Neural progenitor cell (in vitro differentiated cells): ENCODE measurements at places on chromosomes 12 and 14. TPM values are rescaled to one million over a fixed set of nuclear protein-coding genes. Genes with fewer than 3 reads are reported as not detected.

The ASB8 gene
- 4.2 and 5.9 TPM in 2 replicates for total RNA-seq

The KLRG1 gene
- 4.7 and 26.9 TPM in 2 replicates for total RNA-seq

The AVPR1A gene
- 0.04 and 0.09 TPM in 2 replicates for total RNA-seq

DNA sequence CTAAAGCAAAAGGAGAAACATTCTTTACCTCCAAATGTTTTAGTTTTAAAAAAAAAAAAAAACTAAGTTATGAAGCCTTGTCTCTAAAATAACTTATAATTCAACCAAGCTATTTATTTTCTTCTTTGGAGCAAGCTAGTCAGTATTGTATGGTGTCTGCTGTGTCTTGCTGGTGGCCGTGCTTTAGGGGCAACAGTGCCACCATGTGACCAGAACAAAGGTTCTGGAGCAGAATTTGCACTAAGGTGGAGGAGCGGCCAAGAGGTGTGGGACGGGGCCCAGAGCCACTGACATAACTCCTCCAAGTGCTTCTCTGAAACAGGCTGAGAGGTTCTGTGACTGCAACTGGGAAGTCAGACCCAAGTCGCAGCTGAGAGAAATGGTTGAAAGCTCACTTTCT is 4.5 kb downstream of the FICD start:
- no peak overlapping the region for H3K4me3 ChIP-seq
- peaks cover 10% of the 10 kb centered on the region for H3K4me1 ChIP-seq
- no peak overlapping the region for H3K27ac ChIP-seq
- H3K27me3 ChIP-seq, result no peaks in the 10 kb centered on the region
- peaks cover 16% of the 10 kb centered on the region for H3K36me3 ChIP-seq

GRCh38 chr12:86543716-86544115 is 287.5 kb upstream of the MGAT4C start:
- peak; percentile 7 for DNase-seq
- no peaks in the 10 kb centered on the region for H3K27me3 ChIP-seq
- H3K4me3 ChIP-seq, result no peak overlapping the region
